EL (cell line): ENCODE measurements at places on chromosomes 7 and 10.

- no peak for DNase-seq
These were observed 473.8 kb downstream of the KIF20B start for GRCh38 chr10:90175161-90175681.

DNA sequence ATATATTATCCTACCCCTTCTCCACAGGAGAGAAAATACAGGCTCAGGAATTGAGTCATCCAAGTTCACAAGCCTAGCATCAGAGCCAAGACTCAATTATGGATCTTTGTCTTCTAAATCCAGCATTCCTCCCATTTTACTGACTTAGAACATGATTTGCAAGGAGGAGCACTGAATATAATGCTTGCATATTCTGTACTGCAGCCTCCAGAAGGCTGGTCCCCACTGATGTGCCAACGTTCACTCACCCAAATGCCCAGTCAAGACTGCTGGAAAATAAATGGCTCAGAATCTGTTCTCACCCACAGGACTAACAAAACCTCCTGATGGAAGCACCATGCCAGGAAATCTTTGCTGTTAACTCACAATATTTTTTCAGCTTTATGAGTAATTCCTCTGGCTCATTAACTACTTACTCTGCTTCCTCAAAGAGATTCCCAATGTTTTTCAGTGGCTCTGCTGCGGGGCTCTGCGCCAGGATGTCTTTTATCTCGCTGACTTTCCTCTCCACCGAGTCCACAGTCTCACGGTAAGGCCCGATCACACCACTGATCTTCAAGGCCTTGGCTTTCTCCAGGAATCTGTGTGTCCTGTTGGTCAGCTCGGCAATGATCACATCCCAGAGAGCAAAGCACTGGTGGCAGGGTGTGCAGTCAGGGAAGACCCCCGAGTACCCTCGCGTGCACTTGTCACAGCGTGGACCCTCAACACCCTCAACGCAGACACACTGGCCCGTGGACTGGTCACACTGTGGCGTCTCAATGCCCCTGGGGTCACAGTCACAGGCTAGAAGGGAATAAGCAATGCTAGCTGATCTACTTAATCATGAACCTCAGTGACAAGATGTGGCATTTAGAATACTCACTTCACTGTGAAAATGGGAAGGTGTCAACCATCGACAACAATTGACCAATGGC, 48.8 kb downstream of the DLD start:
- DNase-seq, result peak; percentile 84

- DNase-seq, result no peak
These were observed 1076.5 kb downstream of the DNAJB9 start for GRCh38 chr7:109646124-109646523.

DNA sequence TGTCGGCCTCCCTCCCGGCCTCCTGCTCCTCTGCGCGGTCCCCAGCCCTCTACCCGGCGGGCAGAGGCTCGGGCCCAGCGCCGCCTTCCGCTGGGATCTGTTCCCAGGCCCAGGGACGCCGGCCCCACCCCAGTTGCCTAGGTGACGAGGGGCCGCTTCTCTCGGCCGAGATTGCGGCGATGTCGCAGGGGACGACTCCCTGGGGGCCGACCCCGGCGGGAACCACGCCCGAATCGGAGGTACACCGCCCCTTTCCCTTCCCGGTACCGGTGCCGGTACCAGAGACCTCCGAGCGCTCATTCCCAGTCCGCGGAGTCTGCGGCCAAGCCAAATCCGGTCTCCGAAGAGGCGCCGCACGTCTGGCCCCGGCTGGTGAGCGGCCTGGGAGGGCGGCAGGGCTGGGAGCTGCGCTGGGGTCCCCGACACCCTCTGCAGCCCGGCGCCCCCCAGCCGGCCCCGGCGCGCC, at the start of gene CABCOCO1:
CABCOCO1 (plus strand) TSS at position 136 of the 466 bp plus-strand sequence; CDS start at position 180, 44 bp downstream.
- DNase-seq, result peak; percentile 80

DNA sequence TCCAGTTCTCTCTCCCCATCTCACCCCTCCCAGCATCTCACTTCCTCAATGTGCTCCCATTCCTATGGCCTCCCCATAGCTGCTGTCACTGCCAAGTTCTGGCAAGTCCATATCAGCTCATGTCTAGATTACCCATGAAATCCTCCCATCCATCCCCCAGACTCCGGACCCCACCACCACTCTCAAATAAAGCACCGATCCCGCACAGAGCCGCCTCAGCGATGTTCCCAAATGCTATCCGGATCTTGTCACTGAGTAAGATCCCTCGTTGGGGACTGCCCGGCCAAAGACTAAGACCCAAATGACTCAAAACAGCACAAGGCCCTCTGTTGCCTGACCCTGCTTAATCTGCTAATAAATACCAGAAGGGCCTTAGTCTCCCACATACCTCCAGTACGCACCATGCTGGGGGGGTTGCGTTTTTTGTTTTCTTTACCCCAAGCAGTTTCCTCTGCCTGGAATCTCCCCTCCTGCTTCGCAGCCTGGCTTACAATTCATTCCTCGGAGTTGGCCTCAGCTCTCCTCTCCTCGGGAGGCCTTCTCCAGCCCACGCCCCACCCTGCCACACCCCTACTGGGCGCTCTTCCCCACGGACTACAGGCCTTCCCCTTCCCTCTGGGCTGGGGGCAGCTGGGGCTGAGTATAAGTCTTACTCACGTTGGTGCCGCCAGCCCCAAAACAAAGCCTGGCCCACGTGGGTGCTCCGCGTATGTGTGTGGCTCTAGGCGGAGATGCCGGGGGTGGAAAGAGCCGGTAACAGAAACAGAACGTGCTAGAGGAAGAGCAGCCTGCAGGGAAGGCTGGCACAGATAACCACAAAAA, 1.8 kb upstream of the DUSP5 start:
- peak; percentile 97 for DNase-seq

DNA sequence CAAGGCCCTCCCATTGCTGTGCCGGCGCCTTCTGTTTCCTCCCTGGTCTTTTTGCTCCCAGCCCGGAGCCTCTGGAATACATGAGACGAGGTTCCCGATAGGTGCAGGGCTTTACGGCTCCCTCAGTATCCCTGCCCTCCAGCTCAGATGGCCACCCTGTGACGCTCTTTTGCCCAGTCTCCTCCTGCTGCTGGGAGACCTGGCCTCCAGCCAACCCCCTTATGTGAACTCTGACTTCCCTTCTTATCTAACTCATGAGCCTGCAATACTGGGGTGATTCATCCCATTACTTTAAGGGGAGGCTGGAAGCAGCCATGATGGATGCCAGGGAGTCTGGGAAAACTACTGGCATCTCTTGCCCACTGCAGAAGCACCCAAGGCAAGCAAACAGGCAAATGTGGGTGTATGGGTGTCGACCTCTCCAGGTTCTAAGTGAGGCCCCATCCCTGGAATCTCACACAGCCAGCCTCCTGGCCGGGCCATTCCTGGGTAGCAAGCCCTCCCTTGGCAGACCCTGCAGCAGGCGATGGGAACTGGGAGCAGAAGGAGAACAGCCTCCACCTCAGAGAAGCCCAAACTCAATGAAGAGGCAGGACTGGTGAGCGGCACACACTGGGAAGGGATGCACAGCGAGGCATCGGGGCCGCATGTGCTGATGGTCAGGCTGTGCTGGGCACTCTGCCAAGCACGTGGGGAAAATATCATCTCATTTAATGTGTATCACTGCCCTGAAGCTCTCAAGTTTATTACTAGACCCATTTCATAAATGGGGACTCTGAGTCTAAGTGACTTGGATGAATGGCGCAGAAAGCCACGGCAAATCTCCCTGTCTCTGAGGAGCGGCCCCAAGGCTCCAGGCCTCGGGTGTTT, 97.5 kb downstream of the FAM53B start:
- DNase-seq, result peak; percentile 77

DNA sequence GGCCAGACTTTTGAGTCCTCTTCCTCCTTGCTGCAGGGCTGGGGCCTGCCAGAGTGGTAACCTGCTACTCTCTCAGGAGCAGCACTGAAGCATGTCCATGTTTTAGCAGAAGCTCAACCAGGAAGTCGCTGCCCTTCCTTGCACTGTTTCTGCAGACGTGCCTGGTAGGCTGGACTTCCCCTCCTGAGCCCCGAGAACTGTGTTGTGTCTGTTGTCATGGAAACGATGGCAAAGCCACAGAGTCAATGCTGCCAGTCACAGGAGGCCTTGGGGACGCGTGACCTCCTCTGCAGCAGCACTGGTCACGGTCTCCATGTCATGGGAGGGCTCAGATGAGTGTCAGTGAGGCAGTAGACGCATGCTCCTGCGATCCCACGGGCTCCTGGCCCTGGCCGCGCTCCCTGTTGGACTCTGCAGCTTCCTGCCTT, 145.5 kb downstream of the FANK1 start:
- DNase-seq, result no peak

- no peak for DNase-seq
These were observed 9.0 kb upstream of the GARS1 start for GRCh38 chr7:30585675-30586074.
